Brain microvascular endothelial cell (primary cell): ENCODE measurements at places on chromosomes 13 and 19.

DNA sequence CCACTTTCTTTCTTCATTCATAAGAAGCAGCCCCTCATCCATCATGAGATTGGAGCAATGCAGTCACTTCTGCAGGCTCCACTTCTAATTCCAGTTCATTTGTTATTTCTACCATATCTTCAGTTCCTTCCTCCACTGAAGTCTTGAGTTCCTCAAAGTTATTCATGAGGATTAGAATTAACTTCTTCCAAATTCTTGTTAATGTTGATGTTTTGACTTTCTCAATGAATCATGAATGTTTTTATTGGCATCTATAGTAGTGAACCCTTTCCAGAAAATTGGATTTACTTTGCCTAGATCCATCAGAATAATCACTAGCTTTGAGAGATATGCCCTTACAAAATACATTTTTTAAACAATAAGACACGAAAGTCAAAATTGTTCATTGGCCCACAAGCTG, 2567.7 kb upstream of the PCDH20 start:
- no peak for DNase-seq

- DNase-seq = peak; percentile 33
Measured at GRCh38 chr19:11197291-11198174, at the start of gene KANK2. Gene KANK2 (minus strand): TSS chr19:11197545. CDS start chr19:11194511, 3,034 bp downstream.

- peak; percentile 54 for DNase-seq
Measured at GRCh38 chr19:16168465-16169081, 4.8 kb downstream of the CIB3 start.

DNA sequence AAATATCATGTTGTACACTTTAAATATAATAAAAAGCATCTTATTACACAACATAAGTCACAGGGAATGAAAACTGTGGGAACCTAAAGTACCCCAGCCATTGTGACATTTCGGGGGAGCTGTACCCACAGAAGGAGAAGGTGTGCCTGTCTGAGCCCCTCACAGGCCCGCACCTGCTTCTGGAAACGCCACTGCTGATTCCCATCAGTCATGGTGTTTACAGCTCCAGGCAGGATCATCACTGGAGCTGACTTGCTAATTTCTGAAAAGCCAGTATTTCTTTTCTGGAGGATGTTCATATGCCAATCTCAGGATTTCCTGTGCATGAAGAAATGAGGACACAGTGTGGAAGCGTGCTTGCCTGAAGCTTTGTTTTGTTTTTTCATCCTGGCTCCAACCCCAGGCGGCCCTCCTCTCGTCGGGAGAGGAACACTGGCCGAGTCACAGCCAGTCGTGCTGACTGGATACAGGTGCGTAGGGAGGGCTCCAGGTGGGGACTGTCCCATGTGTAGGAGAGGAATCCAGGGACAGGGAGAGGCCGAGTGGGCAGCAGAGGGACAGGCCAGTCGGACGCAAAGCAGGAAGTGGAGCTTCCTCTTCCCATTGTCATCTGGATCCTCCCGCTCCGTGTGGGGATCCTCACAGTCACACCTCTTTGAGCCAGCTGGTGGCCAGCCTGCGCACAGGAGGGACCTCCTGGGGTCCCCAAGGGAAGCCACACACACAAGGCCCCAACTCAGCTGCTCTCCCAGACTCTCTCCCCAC, 4.2 kb upstream of the ATP12A start:
- no peak for DNase-seq

DNA sequence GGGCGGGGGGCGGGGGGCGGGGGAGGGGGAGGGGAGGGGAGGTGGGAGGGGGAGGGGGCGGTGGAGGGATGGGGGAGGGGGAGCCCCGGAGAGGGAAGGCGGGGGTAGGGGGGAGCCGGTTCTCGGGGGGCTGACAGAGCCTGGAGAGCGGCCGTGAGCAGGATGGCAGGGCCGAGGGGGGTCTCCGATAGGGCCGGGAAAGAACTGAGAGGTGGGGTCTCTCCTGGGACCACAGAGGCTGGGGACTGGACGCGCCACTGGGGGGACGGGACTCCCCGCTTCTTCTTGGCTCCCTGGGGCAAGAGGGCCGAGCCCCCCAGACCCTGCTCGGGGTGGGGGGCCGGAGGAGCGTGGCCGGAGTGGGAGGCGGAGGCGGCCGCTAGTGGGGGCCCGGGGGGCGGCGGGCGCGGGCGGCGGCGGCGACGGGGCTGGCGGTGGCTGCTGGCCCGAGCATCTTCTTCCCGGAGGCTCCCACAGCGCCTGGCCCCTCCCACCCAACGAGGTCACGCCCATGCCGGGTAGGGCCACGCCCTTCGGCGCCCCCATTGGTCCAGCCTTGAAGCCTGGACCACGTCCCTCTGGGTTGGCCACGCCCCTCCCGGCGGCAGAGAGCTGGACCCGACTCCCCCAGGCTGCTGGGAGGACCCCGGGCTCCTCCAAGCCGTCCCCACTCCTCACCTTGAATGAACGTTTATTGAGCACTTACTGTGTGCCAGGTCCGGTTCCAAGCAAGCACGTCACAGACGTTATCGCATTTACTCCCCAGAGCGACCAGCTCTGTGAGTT, at the start of gene NOVA2:
Gene NOVA2 (minus strand): TSS at position 313 of the 786 bp plus-strand sequence. CDS start 514 bp downstream, outside the sequence.
- peak; percentile 56 for DNase-seq

DNA sequence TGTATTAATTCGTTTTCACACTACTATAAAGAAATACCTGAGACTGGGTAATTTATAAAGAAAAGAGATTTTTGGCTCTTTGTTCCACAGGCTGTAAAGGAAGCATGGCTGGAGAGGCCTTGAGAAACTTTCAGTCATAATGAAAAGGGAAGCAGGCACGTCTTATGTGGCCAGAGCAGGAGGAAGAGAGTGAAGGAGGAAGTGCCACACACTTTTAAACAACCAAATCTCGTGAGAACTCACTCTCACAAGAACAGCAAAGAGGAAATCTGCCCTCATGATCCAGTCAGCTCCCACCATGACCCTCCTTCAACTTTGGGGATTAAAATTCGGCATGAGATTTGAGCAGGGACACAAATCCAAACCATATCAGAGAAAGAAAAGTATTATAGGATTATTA, 1255.9 kb upstream of the MIR17HG start:
- DNase-seq = no peak

DNA sequence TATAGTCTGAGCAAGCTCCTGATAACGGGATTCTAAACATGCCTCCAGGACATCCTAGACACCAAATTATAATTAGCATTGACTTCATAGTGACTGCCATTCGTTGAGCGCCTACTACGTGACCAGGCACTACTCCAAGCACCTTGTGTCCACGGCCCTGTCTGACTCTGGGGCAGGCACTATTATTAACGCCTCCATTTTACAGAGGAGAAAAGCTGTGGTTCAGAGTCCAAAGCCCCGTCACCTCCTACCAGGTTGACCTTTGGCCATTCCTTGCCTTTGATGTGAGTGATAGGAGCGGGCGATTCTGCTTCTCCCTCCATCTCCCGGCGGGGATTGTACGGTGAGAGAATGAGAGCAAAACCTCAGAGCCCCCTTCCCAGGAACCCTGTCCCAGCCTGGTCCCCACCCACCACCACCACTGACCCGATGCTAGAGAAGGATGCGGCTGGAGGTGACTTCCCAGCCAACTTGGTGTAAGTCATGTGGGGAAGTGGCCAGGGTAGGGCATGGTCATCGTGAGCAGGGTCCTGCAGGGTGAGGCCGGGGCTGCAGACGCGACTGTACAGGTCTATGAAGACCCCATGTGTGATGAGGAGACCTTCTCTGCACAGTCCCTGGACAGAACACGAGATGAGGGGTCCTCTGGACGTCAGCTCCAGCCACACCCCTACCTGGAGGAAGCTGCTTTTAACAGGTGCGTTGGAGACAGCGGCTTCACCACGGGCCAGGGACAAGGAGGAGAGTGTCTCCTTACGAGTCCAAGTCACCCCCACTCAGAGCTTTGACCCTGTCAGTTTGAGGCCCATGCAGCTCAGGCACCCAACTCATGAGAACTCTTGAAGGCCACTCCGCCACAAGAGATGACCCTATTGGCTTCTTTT, at the start of gene IGSF23:
Gene IGSF23 (plus strand): TSS at position 269 of the 884 bp plus-strand sequence. CDS start 83 bp downstream, at position 352.
- DNase-seq = no peak

GRCh38 chr19:39413272-39413910, 922 bp downstream of the PLEKHG2 start:
- DNase-seq = no peak

GRCh38 chr13:36088463-36088862, 42.7 kb downstream of the DCLK1 start:
- no peak for DNase-seq

DNA sequence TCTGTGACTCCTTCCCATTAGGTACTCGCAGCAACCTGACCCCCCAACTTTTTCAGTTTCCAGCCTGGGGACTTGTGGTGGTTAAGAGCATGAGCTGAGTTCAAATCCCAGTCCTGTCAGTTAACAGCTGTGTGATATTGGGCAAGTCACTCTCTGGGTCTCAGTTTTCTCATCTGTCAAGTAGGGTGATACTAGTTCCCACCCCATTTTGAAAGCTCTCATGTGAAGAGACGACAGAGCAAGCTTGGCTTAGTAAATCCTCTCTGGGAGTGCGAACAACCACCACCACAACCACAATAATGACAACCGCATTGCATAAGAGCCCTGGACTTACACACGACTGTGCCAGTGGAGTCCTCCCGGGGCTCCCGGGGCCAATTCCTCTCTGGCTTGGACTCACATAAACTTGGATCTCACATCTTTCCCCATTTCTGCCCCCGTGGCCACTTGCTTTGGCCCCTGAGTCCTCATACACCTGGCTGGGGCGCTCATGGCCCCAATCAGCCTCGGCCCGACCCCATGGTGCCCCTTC, 454 bp downstream of the BLVRB start:
- peak; percentile 58 for DNase-seq

- DNase-seq = no peak
Measured at GRCh38 chr13:102197193-102197592, 204.7 kb downstream of the FGF14 start.

DNA sequence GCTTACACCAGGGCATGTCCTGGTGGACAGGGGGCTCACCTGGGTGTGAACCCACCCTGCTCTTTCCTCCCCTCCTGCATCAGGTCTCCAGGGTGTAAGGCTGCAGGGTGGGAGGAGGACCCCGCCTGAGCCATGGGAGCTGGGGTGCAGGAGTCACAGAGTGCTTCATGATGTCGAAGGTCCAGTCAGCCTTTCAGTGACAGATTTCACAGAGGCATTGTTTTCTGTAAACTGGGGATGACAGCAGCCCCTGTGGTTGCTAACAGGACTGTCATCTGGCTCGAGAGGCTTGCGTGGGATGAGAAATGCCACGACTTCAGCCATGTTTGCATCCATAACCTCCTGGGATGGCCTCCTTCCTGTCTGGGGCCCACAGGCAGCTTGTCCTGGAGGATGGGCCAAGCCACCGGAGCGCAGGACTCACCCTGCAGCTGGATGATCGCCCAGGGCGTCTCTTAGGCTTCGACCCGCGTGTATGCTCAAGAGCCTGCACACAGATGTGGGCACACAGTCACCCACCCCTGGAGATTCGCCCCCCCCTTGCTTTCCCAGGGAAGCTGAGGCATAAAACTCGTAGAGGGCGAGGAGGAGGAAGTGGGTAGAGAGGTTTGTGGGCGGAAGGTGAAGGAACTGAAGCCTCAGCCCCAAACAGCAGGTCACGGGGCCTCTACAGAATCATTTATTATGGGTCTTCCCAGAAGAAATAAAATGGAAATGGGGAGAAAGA, 4.9 kb downstream of the NANOS3 start:
- no peak for DNase-seq

DNA sequence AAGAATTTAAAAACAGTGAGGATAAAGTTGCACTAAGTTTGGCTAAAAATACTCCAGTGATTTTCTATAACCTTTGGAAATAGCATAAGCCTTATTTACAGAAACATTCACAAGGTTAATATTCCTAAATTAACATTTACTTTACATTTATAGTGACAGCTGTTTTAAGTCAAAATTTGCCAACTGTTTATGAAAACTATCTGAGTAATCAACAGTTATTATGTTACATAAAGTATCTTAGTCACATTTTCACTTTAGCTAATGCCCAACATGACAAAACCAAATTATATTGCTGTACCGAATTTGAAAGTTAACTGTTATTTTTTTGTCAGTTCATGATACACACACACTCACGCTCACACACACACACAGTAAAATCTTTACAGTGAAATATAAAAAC, 1.2 kb downstream of the TNFRSF19 start:
- no peak for DNase-seq

DNA sequence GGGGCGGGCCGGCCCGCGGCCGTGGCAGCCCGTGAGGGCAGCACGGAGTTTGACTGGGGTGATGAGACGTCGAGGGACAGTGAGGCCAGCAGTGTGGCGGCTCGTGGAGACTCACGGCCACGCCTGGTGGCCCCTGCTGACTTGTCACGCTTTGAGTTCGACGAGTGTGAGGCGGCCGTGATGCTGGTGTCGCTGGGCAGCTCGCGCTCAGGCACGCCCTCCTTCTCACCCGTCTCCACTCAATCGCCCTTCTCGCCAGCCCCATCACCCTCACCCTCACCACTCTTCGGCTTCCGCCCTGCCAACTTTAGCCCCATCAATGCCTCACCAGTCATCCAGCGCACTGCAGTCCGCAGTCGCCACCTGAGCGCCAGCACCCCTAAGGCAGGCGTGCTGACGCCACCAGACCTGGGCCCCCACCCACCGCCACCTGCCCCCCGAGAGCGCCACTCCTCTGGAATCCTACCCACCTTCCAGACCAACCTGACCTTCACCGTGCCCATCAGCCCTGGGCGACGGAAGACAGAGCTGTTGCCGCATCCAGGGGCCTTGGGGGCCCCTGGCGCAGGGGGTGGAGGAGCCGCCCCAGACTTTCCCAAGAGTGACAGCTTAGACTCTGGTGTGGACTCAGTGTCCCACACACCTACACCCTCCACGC, 4.5 kb downstream of the CIC start:
- DNase-seq = no peak

- no peak for DNase-seq
Measured at GRCh38 chr19:35470128-35470527, 20.1 kb downstream of the KRTDAP start.

DNA sequence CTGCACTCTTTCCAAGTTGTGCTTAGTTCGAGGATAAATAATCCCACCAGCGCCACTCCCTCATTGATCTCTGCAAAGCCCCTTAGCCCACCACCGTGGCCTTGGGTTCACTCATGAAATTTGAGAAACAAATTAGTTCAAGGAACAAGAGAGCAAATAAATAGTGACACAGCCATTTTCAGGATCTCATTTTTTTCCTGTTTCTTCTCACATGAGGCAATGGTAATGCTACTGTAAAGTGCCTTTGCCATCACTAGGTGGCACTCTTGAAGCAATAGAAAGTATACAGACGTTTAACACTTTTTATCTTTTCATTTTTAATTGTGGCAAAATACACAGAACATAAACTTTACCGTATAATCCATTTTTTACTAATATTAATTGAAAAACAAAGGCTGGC, 76.8 kb upstream of the ZNF835 start:
- DNase-seq = peak; percentile 7

GRCh38 chr13:21033856-21034602, 27.4 kb downstream of the LATS2 start:
- DNase-seq = no peak

- DNase-seq = peak; percentile 12
Measured at GRCh38 chr13:73428137-73428536, 369.3 kb downstream of the KLF5 start.

- DNase-seq = peak; percentile 88
Measured at GRCh38 chr19:869245-870177, 10.0 kb downstream of the CFD start.
